ENCODE measurements at places on chromosomes 1 and 21.

DNA sequence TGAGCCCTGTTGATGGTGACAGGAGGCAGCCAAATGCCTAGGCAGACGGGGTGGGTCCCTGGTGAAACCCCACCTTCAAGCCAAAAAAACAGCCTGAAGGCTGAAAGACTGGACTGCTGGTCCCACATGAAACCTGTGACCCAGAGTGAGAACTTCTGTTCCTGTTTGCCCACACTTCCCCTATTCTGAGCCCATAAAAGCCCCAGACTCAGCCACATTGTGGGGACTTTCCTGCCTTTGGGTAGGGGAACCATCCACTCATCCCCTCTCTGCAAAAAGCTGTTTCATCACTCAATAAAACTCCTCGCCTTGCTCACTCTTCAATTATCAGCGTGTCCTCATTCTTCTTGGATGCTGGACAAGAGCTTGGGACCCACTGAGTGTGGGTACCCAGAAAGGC, 25.2 kb downstream of the HTR6 start:
- DNase-seq, result no peak

DNA sequence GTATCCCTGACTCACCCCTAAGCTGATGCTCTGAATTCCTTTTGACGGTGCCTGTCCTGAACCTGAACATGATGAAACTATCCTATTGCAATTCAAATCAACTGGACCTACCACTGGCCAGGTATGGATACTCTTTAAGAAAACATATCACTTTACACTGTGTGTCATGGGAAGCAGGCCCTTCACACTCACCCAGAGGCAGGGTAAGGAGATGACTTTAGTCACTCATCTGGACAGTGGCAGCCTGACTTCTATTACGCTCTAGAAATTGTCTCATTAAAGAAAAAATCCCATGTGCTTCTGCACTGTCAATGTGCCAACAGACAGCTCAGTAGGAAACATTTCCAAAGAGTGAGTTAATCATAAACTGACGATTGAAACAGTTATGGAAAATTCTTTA, 94.3 kb downstream of the VAV3 start:
- no peak for DNase-seq

DNA sequence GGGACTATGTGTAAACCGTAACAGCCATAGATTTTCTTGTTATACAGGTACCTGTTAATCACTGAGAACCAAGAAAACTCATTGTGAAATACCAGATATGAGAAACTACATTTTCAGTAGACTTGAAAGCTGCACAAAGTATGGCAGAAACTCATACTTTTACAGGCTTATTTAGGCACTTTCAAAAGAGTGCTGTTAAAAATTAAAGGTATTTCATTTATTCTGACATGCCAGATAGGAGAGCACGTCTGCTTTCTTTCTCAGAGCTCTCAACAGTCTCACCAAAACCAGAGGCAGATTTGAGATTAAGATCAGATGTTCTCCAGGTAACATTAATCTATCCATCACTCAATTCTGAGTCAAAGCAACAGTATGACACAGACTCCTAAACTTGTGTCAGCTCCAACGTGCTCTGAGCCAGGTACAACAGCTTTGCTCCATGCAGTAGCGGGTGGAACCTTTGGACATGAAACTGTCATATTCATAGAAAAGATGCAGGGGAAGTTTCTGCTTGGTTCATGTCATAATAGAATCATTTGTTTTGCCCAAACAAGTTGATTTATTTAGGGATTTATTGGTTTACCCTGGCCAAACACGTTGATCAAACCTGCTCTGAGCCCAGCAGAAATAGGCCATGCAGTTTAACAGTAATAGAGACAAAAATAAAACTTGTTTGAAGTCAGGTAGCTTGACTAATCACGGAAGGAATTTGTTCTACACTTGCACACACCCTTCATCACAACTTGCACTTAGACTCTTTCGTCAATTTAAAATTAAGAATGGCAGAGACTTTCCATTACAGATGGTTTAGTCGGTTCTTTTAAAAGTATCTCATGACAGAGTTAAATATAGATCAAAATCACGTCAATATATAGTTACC, 20.8 kb upstream of the TSNAX start:
- no peak for DNase-seq

DNA sequence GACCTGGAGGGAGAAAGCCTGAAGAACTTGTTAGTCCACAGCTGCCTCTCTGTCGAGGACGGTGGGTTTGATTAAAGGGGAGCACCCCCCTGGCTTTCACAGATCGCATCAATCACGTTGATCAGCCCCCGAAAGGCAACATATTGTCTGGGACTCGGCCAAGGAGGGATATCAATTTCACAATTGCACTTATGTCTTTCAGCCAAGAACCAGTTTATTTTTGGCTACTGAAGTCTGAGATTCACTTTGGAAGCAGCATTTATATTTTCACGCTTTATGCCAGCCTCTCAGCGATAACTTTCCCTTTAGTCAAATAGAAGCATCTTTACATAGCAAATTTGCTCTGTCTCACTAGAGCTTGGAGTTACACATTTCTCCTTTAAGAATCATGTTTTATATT, 253.2 kb upstream of the RRP15 start:
- no peak for DNase-seq

GRCh38 chr1:180494370-180494769, 8.0 kb downstream of the ACBD6 start:
- DNase-seq, result no peak

- no peak for DNase-seq
Observed at GRCh38 chr1:29900104-29900679, 663.9 kb downstream of the PTPRU start.

Measured in activated CD4-positive, CD25-positive, alpha-beta regulatory T cell (primary cell).